ENCODE measurements at places on chromosomes 12 and 14.
A peak's percentile ranks its signal among the peaks of the same experiment; 100 is the strongest.

DNA sequence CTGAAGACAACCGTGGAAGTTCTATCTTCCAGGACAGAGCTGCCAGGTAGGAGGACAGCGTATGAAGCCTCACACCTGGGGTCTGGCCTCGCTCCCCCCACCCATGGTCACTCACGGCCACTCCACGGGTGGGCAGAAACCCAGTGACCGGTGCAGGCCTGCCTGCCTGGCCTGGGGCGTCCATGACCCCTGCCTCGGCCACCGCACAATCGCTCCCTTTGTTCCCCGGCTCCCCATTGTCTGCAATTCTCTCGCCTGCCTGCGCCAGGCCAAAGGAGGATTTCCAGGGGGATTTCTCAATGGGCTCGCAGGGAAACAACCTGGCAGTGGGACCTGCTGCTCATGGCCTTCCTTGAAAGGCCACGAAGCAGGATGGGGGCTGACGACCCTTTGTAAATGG lies 22.6 kb downstream of the CCDC85C start:
- DNase-seq, result no peak

DNA sequence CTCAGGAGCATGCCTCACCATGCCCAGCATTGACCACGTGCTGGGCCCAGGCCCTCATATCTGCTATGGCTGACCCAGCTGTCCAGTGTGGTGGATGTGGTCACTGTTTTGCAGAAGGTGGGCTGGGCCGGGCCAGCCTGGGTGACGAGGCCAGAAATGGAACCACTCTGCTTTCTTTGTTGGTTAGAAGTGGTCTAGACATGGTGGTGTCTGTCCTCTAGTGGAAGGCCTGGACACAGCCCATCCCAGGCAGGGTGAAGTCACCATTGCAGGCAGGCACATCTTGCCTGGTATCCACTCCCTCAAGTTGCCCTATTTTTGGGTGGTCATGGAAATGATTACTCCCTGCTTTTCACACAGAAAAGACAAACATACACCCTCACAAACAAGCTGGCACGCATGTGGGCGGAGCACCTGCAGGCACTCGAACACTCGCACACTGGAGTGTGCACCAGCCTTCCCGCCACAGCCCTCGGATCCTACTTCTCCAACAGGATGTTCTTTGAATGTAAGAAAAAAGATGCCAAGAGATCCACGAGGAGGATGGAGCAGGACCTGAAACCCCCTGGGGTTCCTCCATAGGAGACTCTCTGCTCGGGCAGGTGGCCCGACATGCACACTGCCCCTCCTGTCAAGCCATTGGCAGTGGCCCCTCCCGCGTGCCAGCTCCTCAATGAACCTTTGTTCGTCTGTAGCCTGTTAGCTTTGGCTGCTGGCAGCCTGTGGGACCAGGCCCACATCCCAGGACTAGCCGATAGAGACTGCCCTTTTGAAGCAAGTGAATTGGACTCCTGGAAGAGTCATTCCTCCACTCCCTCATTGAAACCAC lies 38.4 kb downstream of the MLXIP start:
- DNase-seq, result no peak

DNA sequence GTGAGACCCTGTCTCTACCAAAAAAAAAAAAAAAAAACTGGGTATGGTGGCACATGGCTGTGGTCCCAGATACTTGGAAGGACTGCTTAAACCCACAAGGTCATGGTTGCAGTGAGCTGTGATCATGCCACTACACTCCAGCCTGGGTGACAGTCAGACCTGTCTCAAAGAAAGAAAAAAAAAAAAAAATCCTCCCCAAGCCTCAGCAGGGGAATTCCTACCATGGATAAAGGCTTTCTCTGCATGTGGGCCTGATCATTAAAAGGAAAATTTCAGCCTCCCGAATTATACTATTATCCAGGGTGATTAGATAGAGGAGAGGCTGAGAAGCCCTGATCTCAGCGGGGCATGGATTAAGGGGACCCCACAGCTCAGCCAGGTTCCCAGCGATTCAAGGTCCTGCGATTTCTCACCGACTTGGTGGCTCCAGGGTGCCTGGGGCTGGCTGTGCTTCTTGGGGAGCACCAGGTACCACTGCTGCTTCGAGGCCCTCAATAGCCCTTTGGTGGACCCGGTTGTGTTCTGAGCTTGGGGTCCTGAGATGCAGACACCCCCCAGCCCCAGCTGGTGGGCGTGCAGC lies 5.6 kb downstream of the SH2B3 start:
- no peak for DNase-seq

- no peak for DNase-seq
Observed at GRCh38 chr12:110861729-110862128, 14.9 kb downstream of the CCDC63 start.

DNA sequence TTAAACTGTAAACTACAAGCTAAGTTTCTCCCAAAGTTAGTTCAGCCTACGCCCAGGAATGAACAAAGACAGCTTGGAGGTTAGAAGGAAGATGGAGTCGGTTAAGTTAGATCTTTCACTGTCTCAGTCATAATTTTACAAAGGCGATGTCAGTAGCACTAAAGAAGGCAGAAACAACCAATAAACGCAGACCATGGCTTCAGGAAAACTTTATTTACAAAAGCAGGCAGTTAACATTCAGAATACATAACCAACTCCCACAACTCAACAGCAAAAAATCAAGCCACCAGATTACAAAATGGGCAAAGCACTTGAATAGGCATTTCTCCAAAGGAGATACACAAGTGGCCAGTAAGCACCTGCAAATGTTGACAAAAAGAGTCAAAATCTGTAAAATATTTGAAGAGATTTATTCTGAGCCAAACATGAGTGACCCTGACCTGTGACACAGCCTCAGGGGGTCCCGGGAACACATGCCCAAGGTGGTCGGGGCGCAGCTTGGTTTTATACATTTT lies 8.8 kb upstream of the ULK1 start:
- no peak for DNase-seq

- DNase-seq, result no peak
Observed at GRCh38 chr12:16218934-16219751, 58.3 kb downstream of the SLC15A5 start.

DNA sequence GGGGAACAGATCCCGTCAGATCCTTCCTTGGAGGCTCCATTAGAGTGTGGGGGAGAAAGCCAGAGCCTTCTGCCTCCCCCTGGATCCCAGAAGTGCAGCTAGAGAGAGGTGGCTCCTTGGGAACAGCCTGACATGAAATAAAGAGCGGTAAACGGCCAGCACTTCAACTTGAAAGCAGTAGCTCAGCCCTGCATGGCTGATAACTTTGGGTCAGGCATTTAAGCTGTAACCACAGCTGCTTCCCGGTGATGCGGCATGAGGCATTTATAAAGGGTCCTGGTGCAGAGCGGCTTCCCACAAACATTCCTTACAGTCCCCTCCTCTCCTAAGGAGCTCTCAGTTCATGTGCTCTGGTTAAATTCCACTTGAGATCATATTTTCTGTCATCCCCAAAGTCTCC lies 960.3 kb downstream of the VRK1 start:
- no peak for DNase-seq

GRCh38 chr12:68247785-68248184 lies 5.6 kb downstream of the IL22 start:
- no peak for DNase-seq

GRCh38 chr12:54394281-54394719 lies 9.8 kb upstream of the ZNF385A start:
- DNase-seq, result peak; percentile 77

DNA sequence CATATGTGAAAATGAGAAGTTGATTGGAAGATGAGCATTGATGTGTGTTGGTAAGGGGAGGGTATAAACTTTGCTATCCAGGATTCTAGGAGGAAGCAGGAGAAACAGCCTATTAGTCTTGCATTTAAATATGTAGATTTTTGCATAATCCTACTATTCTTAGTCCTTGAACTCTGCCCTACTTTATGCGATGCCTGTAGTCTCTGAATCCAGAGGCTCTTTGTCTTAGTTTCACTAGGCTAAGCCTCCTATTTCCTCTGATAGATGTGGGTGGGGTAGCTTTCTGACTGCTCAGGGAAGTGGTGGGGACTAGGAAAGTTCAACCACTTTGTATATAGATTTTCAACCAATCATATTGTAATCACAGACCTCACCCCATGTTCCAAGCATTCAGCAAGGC lies 49.5 kb upstream of the KCNC2 start:
- DNase-seq, result no peak

GRCh38 chr14:54348001-54348611 lies 48.7 kb upstream of the CDKN3 start:
- DNase-seq, result peak; percentile 76
